ENCODE measurements at places on chromosomes 13 and 19.

GRCh38 chr13:79451500-79451962 lies 29.4 kb upstream of the NDFIP2 start:
- DNase-seq, result peak; percentile 87

- no peak for DNase-seq
Measured at GRCh38 chr19:34135821-34136611, 36.3 kb upstream of the LSM14A start.

GRCh38 chr19:2491130-2491801 lies 15.3 kb downstream of the GADD45B start:
- no peak for DNase-seq

DNA sequence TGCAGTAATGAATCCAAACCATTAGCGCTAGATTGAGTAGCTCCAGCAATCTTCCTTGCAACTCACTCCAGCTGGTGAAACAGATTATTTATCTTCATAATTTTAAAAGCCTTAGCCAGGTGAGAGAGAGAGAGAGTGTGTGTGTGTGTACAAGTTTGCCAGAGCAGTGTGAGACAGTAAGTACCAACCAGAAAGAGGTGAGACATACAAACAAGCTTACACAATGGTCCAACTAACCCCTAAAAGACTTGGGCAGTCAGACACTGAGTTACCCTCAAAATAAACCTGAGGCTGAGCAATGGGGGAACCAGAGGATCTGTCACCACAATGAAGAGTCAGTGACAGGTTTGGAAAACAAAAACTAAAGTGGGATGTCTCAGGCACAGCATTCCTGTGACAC lies 8.1 kb upstream of the THSD1 start:
- DNase-seq, result no peak

- DNase-seq, result no peak
Measured at GRCh38 chr13:87287721-87288120, 383.4 kb upstream of the SLITRK5 start.

DNA sequence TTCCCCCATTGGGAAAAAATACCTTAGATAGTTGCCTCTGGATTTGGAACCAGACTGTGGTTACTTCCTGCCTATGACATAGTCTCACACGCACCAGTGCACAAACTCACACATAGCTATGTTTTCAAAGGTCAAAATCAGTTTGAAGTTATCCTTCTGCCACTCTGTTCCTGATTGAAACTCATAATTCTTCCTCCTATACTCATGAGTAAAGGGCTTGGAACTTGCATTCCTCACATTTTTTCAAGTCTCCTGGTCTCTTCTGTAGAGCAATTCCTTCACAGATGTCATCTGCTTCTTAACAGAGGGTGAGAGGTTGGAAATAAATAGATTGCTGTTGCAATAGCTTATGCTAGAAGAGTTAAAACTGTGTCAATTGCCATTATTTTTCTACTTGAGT lies 18.6 kb upstream of the POSTN start:
- no peak for DNase-seq

- DNase-seq, result no peak
Measured at GRCh38 chr13:114162533-114162922, 16.5 kb upstream of the CFAP97D2 start.

- DNase-seq, result peak; percentile 91
Measured at GRCh38 chr19:57613941-57614743, at the start of gene ZNF134. Gene ZNF134 (plus strand): TSS chr19:57614242. CDS start chr19:57619469, 5,227 bp downstream.

GRCh38 chr19:54464630-54465425 lies 1.2 kb upstream of the LENG9 start:
- DNase-seq, result peak; percentile 76

DNA sequence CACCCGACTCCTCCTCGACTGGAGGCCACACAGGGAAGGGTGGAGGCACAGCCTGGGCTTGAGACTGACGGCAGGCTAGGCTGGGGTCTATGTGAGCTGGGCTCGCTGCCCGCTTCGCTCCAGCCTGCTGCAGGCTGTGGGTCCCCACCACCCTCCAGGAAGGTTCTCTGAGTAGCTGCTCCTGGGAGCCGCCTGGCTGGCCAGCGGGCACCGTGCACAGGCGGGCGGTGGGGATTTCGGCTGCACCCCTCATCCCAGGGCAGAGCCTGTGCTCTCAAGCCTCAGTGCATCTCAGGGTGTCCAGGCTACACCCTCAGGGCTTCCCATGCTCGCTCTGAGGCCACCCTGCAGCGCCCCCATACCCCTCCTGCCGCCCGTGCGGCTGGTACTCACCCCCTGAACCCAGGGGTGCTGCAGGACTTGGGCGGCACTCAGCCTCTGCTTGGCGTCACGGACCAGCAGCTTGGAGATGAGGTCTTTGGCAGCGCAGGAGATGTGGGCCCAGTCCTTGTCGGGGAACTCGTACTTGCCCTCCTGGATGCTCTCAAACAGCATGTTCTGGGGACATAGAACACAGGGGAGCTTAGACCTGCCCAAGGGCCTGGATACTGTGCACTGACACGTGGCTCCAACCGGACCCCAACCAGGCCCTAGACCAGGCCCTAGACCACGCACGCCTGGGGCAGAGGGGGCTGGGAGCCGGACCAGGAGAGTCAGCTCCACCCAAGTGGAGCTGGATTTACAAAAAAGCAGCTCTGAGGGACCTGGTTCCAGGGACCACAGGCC lies 10.2 kb downstream of the MKNK2 start:
- no peak for DNase-seq

DNA sequence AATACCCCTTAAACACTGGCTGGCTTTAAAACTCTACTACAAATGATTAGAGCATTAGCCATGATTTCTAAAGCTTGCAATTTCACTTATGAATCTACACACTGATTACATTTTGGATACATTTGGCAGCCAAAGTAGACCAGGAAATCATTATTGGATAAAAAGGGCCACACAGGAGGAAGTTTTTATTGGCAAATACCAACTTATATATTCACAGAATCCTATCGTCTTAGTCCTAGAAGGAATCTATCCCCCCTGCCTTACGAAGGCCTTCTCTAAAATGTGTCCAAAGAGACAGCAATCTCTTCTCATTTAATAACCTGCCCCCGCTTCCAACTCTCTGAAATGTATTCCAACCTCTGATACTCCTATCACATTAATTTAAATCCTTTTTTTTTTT lies 52.5 kb downstream of the KLF5 start:
- DNase-seq, result no peak

DNA sequence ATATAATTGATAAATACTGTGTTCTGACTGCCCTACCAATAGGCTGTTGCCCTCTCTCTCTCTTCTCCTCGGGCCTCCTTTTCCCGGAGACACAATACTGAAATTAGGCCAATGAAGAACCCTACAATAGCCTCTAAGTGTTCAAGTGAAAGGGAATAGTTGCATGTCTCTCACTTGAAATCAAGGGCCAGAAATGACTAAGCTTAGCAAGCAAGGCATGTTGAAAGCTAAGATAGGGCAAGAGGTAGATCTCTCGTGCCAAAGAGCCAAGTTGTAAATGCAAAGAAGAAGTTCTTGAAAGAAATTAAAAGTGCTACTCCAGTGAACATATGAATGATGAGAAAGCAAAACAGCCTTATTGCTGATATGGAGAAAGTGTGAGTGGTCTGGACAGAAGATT lies 13.3 kb downstream of the KATNAL1 start:
- no peak for DNase-seq

GRCh38 chr19:41866284-41866683 lies 6.2 kb downstream of the RPS19 start:
- DNase-seq, result no peak

DNA sequence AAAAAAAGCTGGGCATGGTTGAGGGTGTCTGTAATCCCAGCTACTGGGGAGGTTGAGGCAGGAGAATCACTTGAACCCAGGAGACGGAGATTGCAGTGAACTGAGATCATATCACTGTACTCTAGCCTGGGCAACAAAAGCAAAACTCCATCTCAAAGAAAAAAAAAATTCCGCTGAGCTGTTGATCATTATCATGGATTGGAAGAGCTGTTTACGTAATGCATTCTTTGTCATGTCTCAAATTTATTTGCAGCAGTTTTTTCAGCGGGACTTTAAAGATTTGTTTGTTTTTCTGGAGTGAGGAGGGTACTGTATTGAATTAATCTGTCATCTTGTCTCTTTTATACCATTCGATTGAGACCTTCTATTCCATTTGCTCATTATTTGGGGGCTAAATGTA lies 4.3 kb downstream of the NLRP5 start:
- DNase-seq, result no peak

- no peak for DNase-seq
Measured at GRCh38 chr13:104872153-104872552, 1663.3 kb downstream of the EFNB2 start.

GRCh38 chr19:31351056-31351854 lies 2.0 kb upstream of the TSHZ3 start:
- DNase-seq, result no peak

- no peak for DNase-seq
Measured at GRCh38 chr19:38664503-38665211, 17.2 kb downstream of the ACTN4 start.

- no peak for DNase-seq
Measured at GRCh38 chr13:59444210-59444857, 719.4 kb downstream of the DIAPH3 start.

DNA sequence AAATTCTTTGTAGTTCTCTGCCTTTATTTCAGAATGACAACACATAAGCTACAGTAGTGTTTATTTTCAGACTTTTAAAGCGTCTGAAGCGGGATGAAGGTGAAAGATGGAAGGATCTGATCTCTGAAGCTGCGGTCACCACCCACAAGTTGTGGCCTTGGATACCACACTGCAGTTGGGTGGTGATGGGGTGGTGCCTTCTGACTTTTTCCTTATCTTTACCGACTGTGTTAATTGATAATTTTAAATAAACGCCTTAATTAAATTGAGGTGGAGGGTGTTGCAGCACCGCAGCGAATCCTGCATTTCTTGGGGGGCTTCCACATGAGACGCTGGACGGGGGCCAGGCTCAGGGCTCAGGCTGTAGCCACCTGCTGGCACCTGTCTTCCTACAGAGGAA lies 1.3 kb downstream of the TFDP1 start:
- DNase-seq, result no peak

DNA sequence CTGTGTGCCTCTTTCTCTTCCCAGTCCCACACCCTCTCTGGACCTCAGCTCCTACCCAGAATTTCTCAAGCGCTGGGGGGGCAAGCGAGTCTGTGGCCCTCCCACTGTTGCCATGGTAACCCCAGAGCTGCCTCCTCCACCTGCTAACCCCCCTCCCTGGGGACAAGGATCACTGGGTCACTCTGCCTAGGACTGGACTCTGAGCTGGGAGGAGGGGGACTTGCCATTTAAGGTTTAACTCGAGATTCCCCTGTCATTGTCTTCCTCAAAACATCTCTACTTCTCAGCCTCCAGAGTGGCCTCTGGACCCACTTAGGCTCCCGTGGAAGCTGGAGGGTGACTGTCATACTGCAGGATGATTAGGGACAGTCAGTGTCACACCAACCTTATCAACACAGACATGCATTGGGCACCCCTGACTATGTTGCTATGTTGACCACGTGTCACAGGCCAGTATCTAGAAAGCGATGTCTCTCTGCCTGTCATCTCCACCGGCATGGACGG lies 2.2 kb downstream of the PALM3 start:
- no peak for DNase-seq

DNA sequence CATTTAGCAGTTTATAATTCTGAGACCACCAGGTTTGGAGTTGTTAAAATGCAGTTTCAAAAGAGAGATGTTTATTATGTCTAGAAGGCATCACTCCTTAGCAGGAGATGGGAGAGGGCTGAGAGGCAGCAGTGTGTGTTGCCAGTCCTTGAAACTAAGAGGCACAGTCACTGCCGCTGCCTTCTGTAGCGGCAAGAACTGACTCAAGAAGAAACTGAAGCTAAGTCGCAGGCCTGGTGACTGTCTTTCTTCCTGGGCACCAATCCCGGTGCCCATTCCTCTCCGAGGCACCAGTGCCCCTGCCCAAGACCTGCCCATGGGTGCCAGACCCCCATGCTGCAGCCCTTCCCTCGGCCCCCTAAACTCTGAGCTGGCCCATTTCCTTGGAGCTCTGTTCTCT lies 20.1 kb downstream of the N4BP2L1 start:
- no peak for DNase-seq

DNA sequence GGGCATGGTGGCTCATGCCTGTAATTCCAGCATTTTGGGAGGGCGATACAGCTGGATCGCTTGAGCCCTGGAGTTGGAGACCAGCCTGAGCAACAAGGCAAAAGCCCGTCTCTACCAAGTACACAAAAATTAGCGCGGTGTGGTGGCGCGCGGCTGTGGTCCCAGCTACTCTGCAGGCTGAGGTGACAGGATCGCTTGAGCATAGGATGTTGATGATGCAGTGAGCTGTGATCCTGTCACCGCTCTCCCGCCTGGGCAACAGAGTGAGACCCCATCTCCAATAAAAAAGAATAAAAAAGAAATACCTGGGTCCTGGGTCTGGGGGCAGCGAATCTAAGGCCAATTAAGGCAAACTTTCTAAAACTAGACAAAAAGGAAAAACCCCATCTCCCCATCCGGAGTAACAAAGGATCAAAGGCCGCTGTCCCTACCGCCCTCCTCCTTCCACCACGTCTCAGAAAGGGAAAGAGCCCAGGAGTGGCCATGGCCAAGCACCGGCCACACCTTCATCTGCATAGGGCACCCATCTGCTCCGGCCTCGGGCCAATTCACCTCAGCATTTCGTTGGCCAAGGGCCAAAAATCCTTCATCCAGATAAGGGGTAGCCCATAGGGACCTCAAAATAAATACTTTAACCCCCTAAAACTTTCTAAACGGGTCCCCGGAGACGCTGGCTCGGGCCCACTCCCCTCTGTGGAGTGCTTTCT lies 851 bp downstream of the ZNF320 start:
- no peak for DNase-seq

GRCh38 chr19:47507924-47508553 lies 6.8 kb downstream of the NAPA start:
- no peak for DNase-seq

DNA sequence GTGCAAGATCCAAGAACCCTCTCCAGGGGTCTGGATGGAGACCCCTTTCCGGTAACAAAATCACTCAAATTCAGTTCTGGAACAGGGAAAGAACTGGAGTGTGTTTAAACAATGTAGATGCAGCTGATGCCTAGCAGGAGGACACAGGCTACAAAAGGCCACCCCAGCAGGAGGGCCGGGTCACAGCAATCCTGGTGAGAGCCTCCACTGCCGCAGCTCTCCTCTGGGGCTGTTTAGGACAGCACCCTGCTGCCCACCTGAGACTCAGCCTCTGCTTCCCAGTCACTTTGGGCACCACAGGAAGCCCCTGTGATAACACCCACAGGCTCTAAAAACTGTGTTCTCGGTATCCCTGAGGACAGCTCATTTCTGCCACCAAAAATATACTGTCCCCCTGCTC lies 318.7 kb upstream of the NBEA start:
- DNase-seq, result no peak

GRCh38 chr19:2976609-2977000 lies 759 bp upstream of the TLE6 start:
- no peak for DNase-seq
